ENCODE measurements at places on chromosomes 12 and 14.

- no peak for DNase-seq
Observed at GRCh38 chr14:37116933-37117849, 55.2 kb downstream of the SLC25A21 start.

GRCh38 chr12:32377344-32378055, 21.9 kb upstream of the FGD4 start:
- no peak for DNase-seq

DNA sequence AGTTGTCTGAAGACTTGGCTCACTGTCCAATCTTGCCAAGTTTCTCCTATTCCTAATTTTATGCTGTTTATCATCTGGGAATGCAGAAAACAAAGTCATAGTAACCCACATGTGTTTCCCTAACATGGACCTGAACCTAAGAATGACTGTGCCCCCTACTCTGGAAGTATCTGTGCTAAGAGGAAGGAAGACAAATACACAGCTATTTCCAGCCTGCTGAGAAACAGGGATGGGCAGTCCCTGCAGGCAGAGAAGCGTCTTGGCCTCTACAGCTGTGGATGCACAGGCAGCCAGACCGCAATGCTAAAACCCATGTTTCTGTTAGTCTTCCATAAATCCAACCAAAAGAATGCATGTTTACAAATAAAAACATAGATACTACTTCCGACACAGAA, 56.2 kb downstream of the DUSP16 start:
- DNase-seq = no peak

GRCh38 chr14:46840944-46841720, 189.6 kb upstream of the RPL10L start:
- no peak for DNase-seq

- no peak for DNase-seq
Observed at GRCh38 chr12:22355011-22355580, 20.6 kb upstream of the ST8SIA1 start.

DNA sequence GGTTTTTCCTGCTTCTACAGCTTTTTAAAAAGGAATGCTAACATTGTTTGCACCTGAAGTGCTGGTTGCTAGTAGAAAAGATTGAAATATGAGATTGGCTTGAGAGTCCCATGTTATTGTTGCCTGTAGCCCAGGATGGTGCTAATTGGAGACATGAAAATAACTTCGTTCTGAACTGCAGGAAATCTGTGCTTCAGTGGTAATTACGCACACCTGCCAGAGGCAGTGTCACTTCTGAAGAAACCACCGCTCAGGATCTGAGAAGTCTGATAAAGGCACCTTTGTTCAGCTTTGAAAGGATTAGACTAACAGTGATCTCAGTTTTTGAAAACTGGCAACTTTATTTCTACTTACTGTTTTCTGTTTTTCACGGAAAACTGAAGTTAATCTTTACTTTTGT, 15.5 kb upstream of the ATP6V0A2 start:
- DNase-seq = no peak

GRCh38 chr12:78671295-78671694, 193.3 kb upstream of the SYT1 start:
- DNase-seq = no peak

DNA sequence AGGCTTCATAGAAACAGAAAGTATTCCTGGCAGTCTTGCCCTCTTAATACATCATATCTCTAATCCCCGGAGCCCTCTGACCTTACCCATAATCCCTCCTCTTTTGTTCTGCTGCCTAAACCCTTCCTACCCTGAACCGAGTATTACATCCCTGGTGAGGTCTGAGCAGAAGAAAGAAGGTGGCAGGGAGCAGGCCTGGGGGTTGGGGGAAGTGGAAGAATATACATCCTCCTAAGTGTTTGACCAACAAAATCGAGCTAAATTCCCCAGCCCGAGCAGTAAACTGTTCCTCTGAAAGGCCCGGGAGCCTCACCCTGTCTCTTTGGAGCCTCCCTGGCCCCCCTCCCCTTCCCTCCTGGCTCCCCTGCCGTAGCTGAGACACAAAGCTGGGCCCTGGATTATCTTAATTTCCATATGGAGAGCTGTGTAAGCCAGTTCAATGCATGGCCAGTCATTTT, 192.6 kb upstream of the LHX5 start:
- DNase-seq = no peak

DNA sequence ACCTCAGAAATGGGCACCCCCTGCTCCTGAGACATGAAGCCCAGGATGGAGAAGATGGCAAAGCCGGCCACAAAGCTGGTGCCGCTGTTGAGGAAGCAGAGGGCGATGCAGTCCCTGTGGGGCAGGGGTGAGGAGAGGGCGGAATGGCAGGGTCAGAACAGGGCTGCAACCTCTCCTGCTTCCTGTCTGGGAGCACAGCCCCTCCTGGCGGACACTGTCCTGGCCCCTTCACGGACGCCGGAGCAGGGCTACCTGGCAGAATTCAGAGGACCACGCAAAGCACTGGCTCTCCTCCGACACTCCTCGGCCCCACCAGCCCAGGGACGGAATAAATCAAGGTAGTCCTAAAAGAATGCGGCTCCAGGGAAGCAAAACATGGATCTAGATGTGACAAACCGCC, 12.4 kb upstream of the SLC6A12 start:
- DNase-seq = no peak

GRCh38 chr14:88547386-88547780, 7.4 kb downstream of the PTPN21 start:
- DNase-seq = no peak

DNA sequence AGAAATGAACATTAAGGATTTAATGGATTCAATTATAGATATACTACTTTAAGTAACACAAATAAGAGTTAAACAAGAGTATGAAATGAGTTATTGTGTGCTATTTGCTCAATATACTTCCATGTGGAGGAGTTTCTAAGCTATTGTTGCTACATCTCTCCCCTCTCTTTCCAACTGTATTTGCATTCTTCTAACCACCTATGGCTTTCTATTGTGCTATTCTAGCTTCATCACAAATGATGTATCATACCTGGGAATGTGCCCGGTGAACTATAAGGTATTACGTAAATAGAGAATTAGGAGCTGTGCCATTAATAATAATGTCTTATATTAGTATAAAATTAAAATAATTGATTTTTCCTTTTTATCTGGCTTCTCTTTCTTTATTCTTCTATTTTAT, 87.1 kb upstream of the PLEKHG7 start:
- no peak for DNase-seq
